ENCODE measurements at places on chromosomes 13 and 19.

- no peak for DNase-seq
These were observed 97.5 kb downstream of the INSR start for GRCh38 chr19:7196763-7197118.

DNA sequence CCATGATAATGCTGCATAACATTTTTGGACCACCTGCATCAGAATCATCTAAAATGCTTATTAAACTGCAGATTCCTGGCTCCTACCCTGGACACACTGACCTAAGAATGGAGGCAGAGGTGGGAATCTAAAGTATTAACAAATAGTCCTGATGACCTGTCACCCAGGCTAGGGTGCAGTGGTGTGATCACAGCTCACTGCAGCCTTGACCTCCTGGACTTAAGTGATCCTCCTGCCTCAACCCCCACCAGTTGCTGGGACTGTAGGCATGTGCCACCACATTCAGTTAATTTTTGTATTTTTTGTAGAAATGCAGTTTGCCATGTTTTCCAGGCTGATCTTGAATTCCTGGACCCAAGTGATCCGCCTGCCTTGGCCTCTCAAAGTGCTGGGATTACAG, 43.3 kb downstream of the LMO7 start:
- DNase-seq = no peak

DNA sequence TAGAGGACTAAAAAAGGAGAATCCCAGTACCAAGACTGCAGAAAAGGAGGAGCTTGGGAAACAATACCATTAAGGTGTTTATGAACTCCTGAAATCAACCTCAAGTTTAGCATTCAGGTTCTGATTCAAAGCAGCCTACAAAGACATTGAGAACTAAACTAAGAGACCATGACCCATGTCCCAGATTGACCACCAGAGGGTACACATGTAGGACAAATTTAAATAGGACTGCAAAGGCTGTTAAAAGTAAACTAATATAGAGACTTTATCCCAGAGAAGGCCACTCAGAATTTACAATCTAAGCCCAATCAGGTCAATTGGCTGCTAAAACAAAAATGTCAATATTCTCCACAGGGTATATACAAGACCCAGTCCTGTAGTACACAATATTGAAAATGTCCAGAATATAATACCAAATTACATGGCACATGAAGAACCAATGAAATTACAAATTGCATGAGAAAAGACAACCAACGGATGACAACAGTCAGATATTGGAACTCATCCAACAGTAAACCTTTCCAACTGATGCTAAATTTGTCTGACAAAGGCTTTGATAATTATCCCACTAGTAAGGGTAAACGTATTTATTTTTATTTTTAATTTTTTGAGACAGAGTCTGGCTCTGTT, 682.4 kb downstream of the UQCRFS1 start:
- DNase-seq = no peak

GRCh38 chr13:65857942-65858565, 1372.1 kb downstream of the PCDH9 start:
- no peak for DNase-seq

GRCh38 chr19:16608290-16608739, 19.7 kb downstream of the MED26 start:
- no peak for DNase-seq

DNA sequence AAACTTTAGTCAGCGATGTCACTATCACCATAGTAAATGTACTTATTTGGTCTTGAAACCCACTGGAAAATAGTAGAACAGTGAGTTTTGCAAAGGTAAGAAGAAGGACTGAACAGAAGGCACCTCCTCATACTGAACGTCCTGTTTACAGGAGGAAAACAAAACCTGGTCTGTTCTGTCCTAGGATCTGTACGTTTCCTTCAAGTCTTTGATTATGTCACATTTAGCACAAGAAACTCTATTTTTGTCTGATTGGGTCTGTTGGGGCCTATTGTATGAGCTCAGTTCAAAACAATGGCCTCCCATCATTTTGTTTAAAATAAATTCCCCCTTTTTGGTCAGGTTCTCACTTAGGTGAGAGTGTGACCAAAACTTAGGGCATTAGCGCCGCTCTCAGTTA, 11.2 kb upstream of the CFAP97D2 start:
- no peak for DNase-seq

- DNase-seq = no peak
These were observed 23.3 kb downstream of the NOTCH3 start for GRCh38 chr19:15177269-15178116.

- DNase-seq = no peak
These were observed 137.6 kb downstream of the FLT1 start for GRCh38 chr13:28357247-28357825.

DNA sequence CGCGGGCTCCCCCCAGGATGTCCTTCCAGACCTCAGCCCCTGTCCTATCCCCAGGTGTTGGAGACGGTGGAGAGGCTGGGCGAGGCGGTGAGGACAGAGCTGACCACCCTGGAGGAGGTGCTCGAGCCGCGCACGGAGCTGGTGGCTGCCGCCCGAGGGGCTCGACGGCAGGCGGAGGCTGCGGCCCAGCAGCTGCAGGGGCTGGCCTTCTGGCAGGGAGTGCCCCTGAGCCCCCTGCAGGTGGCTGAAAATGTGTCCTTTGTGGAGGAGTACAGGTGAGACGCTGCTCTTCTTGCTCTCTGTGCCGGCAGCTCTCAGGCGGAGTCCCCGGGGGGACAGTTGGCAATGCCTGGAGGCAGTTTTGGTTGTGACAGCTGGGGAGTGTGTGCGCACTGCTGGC, 6.9 kb downstream of the TTYH1 start:
- DNase-seq = no peak

DNA sequence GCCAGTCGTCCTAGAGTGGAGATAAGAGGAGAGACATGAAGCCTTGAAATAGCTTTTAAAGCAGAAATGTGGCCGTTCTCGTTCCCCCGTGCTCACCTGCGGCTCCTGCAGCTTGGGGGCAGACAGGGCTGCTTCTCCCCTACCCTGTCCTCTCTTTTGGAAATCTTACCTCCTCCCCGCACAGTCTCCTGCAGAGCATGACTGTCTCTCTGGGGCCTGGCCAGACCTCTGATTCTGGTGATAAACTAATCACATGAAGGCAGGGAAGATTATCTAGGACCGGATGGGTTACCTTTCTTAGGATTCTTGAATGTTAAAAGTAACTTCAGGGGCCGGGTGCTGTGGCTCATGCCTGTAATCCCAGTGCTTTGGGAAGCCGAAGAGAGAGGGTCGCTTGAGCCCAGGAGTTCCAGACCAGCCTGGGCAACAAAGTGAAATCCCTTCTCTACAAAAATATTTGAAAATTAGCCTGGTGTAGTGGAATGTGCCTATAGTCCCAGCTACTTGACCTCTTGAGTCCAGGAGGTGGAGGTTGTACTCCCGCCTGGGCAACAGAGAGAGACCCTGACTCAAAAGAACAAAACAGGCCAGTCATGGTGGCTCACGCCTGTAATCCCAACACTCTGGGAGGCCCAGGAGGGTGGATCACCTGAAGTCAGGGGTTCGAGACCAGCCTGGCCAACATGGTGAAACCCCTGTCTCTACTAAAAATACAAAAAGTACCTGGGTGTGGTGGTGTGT, 8.1 kb downstream of the CEBPA start:
- DNase-seq = no peak

DNA sequence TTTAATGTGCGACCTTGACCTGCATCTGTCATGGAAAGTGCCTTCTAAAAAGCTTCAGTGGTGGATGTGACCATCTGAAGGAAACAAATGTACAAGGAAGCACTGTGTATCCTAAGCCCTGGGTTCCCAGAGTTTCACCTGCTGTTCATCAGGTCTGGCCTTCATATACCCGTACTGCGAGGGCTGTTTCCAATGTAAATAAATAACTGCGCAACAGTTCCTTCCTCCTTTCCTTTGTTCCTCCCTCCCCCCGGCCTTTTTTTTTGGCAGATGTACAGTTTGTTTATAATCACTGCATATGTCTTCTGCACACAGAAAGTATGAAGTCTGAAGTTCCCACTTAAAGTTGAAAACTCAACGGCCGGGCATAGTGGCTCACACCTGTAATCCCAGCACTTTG, 5.2 kb downstream of the FAAP24 start:
- DNase-seq = no peak

- no peak for DNase-seq
These were observed 22.3 kb upstream of the MYDGF start for GRCh38 chr19:4692251-4693077.

- DNase-seq = no peak
These were observed 1199.3 kb downstream of the PCDH17 start for GRCh38 chr13:58830841-58831240.

- no peak for DNase-seq
These were observed 4.2 kb upstream of the LRRC25 start for GRCh38 chr19:18401580-18402112.

- no peak for DNase-seq
These were observed 328.1 kb downstream of the MYO16 start for GRCh38 chr13:108957369-108958012.

DNA sequence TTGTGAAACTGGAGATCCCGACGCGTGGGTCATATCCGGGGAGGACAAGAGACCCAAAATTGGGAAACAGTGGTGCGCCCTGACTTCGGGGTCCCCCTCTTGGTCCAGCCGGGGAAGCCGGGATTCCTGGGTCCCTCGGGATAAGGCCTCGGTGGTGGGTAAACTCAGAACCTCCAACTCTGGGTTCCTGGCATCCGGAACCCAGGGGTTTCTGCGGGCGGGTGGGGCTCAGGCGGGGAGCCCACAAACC, 688 bp downstream of the ZFP36 start:
- peak; percentile 39 for DNase-seq

- DNase-seq = no peak
These were observed 5.6 kb upstream of the DPF1 start for GRCh38 chr19:38229585-38230073.

DNA sequence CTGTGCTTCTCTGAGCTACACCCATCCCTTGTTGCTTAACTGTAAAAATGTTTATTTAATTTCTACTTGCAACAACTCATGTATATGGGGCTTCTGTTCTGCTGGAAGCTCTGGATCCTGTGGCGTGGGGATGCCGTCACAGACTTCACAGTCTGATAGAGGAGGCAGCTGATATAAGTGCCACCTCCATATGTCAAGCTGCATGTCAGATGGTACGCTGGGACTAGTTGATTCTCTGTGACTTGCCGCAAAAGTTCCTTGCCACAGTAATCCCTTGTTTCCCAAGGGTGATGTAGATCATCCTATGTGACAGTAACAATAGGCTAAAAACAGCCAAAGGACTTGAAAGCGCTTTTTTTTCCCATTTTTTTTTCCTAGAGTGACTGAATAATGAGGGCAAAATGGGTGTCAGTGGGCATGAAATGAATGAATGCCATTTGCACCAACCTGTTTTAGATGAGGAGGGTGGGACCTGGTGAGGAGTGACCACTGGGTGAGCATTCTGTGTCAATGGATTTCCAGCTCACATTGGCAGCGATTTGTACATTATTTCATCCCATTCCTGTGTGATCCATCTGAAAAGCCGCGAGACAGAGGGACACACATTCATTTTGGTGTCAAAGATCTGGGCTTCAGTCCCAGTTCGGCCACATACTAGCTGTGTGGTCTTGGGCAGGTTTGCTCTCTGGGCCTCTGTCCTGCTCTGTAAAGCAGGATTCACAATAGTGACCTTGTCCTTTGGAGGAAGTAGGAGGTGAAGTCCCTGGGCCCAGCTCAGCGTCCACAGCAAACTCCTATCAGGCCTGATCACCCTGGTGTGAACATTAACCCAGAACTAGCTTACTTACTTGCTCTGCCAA, 88.9 kb upstream of the RNF113B start:
- no peak for DNase-seq

DNA sequence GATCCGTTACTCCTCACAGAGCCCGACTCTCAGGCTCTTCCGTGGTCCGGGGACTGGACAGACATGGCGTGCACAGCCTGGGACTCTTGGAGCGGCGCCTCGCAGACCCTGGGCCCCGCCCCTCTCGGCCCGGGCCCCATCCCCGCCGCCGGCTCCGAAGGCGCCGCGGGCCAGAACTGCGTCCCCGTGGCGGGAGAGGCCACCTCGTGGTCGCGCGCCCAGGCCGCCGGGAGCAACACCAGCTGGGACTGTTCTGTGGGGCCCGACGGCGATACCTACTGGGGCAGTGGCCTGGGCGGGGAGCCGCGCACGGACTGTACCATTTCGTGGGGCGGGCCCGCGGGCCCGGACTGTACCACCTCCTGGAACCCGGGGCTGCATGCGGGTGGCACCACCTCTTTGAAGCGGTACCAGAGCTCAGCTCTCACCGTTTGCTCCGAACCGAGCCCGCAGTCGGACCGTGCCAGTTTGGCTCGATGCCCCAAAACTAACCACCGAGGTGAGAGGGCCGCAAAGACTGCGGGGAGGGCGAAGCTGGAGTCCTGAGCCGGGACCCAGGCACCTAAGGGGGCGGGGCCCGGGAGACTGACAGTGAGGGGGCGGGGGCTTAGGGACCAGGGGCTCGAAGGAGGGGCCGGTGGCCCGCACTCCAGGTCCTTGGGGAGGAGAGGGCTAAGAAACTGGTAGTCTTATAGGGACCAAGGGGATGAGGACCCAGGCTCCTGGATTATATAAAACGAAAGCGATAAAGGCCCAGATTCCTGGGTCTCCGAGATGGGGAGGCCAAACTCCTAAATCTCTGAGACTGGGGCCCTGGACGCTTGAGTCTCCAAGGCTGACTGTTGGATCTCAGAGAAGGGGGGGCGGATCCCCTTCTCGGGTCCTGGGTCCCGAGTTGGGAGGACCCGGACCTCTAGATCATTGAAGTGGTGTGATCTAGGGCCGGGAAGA, 2.0 kb downstream of the ETV2 start:
- DNase-seq = peak; percentile 42

DNA sequence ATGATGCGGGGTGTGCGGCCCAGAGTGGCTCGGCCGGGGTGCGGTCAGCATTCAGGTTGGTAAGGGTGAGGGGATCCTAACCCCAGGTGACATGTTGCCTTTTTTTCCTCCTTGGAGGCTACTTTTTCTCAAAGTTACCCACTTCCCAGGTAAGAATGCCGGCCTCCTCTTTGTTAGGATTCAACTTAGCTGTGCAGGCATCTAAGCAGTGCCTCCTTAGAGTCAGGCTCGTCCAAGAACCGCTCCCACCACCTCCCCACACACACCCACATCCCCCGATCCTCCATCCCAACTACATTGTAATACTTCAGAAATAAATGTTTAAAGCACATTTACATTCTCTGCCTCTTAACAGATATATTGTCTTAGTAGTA, 733 bp upstream of the ENOX1 start:
- DNase-seq = no peak

- DNase-seq = no peak
These were observed 13.7 kb downstream of the ZNF441 start for GRCh38 chr19:11780431-11781020.

GRCh38 chr19:53463263-53463662, 4.3 kb upstream of the ZNF813 start:
- DNase-seq = no peak

GRCh38 chr13:93227280-93227877, 772 bp downstream of the GPC6 start:
- DNase-seq = no peak

- no peak for DNase-seq
These were observed 78.7 kb downstream of the RNF17 start for GRCh38 chr13:24842549-24843274.

GRCh38 chr13:52399708-52400107, 6.3 kb downstream of the THSD1 start:
- DNase-seq = no peak

DNA sequence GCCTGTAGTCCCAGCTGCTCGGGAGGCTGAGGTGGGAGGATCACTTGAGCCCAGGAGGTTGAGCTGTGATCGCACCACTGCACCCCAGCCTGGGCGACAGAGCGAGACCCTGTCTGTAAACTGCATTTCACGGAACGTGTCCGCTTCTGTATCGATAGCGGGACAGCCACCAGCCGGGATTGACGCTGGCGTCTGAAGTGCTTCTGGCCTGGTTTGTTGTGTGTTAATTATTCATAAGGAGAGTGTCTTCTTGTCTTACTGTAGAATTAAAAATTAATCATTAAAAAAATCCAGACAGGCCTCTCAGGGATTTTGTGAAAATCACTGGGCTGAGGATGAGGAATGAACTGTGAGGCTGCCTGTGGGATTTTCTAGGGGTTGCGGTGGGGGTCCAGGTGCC, 16.2 kb upstream of the MISP start:
- no peak for DNase-seq
